ENCODE measurements at places on chromosomes 2 and 18.

DNA sequence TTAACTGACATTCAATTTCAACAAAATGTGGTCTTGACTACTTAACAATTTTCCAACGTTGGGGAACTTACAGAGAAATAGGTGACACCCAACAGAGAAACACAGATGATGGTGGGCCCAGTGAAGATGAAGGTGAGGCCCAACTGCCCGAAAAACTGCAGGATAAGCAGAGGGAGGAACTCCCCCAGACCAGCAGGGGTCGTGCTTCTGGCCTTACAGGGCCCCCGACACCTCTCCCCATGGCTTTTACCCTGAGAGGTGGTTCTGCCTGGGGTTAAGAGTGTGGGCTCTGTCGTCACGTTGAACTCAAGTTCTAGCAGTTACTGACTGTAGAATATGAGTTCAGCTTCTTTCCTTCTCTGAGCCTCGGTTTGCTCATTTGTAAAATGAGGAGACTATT lies 119.5 kb upstream of the SMIM21 start:
- no peak for DNase-seq

DNA sequence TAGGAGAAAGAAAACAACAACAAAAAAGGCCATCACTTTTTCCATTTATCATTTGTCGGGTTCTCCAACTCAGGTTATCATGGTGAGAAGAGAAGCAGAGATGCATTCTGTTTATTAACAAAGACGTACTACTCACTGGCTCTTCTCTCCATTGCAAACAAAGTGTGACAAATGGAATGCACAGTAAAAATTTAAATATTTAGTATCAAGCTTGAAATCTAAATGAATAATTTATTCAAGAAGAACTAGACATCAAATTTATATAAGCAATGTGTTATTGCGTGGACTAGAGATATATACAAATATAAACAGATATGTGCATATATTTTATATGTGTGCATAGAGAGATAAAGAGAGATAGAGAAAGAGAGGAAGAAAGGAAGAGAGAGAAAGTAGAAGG lies 236.5 kb downstream of the DSEL start:
- no peak for DNase-seq

GRCh38 chr2:121052023-121052422 lies 233.0 kb downstream of the TFCP2L1 start:
- DNase-seq, result no peak

GRCh38 chr2:222043897-222044296 lies 254.9 kb downstream of the PAX3 start:
- DNase-seq, result no peak

GRCh38 chr2:118255771-118256372 lies 167.6 kb downstream of the INSIG2 start:
- no peak for DNase-seq

DNA sequence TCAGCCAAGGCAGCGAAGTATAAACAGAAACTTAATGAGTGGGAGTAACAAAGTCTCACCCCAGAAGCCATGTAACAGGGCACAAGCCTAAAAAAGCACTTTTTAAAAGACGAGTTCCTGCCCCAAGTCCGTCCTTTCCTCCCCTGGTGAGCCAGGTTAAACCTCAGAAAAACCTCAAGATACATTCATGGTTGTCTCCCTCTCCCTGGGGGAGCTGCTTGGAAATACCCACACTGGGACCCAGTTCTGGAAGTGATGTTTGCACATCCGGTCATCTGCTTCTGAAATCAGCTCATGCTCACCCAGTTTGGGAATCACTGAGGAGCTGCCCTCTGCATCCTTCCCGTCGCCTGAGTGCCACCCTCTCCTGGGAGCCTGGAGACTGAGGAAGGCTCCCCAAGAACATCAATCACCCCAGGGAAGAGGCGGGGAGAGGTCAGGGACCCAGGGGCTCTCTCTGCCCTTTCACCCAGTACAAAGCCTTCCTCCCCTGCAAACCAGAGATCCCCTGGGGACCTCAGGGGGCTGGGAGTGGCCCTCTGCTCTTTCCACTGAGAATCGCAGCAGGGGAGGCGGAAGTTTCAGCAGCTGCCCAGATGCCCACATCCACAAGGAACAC lies 150.6 kb upstream of the AGAP1 start:
- no peak for DNase-seq

DNA sequence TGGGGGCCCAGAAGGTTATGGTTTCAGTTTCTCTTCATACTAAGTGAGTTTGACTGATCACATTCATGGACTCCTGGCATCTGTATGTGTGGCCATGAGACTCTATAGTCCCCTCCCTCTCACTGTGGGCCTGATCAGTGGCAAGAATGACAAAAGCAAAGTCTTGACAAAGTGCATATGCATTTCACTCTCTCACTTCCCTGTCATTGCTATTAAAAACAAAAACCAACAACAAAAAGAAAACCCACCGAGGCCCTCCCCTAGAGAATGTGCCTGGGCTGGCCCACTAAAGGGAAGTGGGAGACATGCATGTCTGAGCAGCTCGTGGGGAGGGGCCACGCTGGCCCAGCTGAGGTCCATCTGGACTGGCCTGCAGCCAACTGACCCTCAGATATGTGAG lies 600.1 kb upstream of the RAB6C start:
- no peak for DNase-seq

- DNase-seq, result no peak
Observed at GRCh38 chr2:72722492-72723070, 103.3 kb downstream of the EXOC6B start.

GRCh38 chr2:83941886-83942285 lies 517.2 kb downstream of the SUCLG1 start:
- no peak for DNase-seq
